ENCODE measurements at places on chromosomes 2 and 18. TPM values are rescaled to one million over a fixed set of nuclear protein-coding genes. Genes with fewer than 3 reads are reported as not detected.

The WNT10A gene
- total RNA-seq, result 2.5 TPM

The OBSL1 gene
- 88.1 TPM for total RNA-seq

GRCh38 chr18:79927607-79928562 is 23.6 kb downstream of the SLC66A2 start:
- DNase-seq, result no peak
- no peaks in the 10 kb centered on the region for H3K27me3 ChIP-seq
- H3K4me3 ChIP-seq, result no peak overlapping the region
- no peaks in the 10 kb centered on the region for H3K4me1 ChIP-seq

The CNGA3 gene
- total RNA-seq, result not detected

- no peak overlapping the region for H3K4me3 ChIP-seq
- peaks cover 3% of the 10 kb centered on the region for H3K36me3 ChIP-seq
- no peak overlapping the region for H3K27ac ChIP-seq
- peaks cover 6% of the 10 kb centered on the region for H3K4me1 ChIP-seq
Measured at GRCh38 chr18:58927659-58928058, 63.0 kb downstream of the ZNF532 start.

The ATP6V1B1 gene
- not detected for total RNA-seq

The MAP3K19 gene
- not detected for total RNA-seq

GRCh38 chr2:66966631-66967030 is 430.5 kb upstream of the ETAA1 start:
- H3K27me3 ChIP-seq, result no peaks in the 10 kb centered on the region
- no peak overlapping the region for H3K4me3 ChIP-seq
- no peaks in the 10 kb centered on the region for H3K36me3 ChIP-seq
- peak; percentile 55 for DNase-seq

DNA sequence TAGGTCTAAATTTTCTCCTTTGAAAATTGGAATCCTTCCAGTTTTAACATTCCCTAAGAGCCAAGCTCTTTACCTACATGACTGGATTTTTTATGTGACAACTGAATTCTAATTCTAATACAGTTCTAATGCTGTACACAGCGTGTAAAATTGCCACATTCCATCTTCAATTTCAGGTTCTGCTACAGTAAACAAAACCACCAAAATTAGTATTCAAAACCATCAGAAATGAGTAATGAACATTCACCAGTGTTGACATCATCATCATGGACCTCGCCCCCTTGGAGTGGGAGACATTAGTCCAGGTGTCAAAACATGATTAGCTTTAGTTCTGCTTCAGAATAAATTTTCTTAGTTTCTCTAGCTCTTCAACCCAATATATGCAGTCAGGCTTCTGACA is 133.6 kb downstream of the MBD2 start:
- no peaks in the 10 kb centered on the region for H3K36me3 ChIP-seq
- peak overlapping the region; percentile 37 for H3K27ac ChIP-seq
- no peaks in the 10 kb centered on the region for H3K4me1 ChIP-seq

DNA sequence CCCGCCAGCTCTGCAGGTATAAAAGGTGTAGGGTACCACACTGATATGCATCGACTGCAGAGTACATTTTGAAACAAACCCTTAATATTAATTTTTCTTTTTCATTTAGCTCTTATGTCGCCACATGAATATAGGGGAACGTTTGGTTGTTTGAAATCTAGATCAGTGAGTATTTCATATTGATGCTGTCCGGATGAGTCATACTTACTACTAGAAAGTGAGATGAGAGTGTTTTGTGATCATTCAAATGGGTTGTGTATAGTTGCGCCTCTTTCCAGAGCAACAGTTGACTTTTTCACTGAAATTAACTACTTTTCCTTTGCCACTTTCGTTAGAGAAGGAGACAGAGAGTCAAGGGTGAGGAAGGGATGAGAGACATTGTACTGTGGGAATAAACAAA is 24.6 kb downstream of the NPAS2 start:
- H3K27ac ChIP-seq, result no peak overlapping the region
- no peak for DNase-seq
- no peaks in the 10 kb centered on the region for H3K36me3 ChIP-seq
- no peaks in the 10 kb centered on the region for H3K27me3 ChIP-seq

The TMEM247 gene
- not detected for total RNA-seq

GRCh38 chr18:40832362-40832761 is 1122.7 kb upstream of the PIK3C3 start:
- DNase-seq, result peak; percentile 38
- no peak overlapping the region for H3K4me3 ChIP-seq

The MROH2A gene
- total RNA-seq, result not detected

The LANCL1 gene
- total RNA-seq, result 38.3 TPM

The CHN1 gene
- total RNA-seq, result 23.9 TPM

DNA sequence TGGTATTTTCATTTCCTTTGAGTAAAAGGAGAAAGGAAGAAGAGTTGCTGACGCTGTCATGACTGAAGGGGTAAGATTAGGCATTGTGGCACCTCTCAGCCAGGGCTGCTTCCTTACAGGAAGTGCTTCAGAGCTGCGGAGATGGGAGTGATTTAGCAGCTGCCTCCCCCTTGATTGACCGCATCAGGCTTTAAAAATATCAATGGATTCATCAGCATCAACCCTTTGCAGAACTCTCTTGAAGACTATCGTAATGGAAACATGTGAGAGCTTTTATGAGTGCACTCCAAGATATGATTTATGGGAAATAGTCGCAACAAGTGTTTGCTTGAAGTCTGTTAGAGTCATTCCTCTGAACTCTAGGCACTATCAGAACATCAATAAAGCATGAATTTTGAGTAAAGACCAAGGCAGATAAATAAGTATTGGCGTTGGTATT is 141.1 kb downstream of the CSRNP3 start:
- no peaks in the 10 kb centered on the region for H3K36me3 ChIP-seq
- no peak overlapping the region for H3K4me3 ChIP-seq
- no peak for DNase-seq
- H3K4me1 ChIP-seq, result no peaks in the 10 kb centered on the region
- no peaks in the 10 kb centered on the region for H3K27me3 ChIP-seq
